ENCODE measurements at places on chromosomes 1 and 21. TPM values are rescaled to one million over a fixed set of nuclear protein-coding genes. Genes with fewer than 3 reads are reported as not detected.

- DNase-seq: no peak
Measured at GRCh38 chr1:1220197-1220596, 6.2 kb upstream of the TNFRSF4 start.

Gene TAS1R1
- not detected for total RNA-seq

Gene IVL
- total RNA-seq: not detected

Gene CD34
- 76.8 TPM for total RNA-seq

Gene DLGAP3
- total RNA-seq: not detected

Gene ID3
- 145 TPM for total RNA-seq

GRCh38 chr1:36524359-36525062, 41.8 kb upstream of the CSF3R start:
- no peak for DNase-seq

GRCh38 chr1:52348704-52349300, 17.2 kb downstream of the CC2D1B start:
- peak; percentile 49 for DNase-seq

Gene DENND2C
- 1.2 TPM for total RNA-seq

- DNase-seq: no peak
Measured at GRCh38 chr21:42561762-42562650, 48.4 kb downstream of the SLC37A1 start.

GRCh38 chr1:244089561-244089960, 38.5 kb downstream of the ZBTB18 start:
- no peak for DNase-seq

GRCh38 chr1:81007024-81007423, 793.7 kb upstream of the ADGRL2 start:
- DNase-seq: no peak

- no peak for DNase-seq
Measured at GRCh38 chr1:109740615-109741373, at the start of gene GSTM3. GSTM3 (minus strand) TSS chr1:109741038; CDS start chr1:109740287, 751 bp downstream.
